Right hindlimb (tissue), 1 donor: ENCODE measurements at places on chromosomes 4 and X.

DNA sequence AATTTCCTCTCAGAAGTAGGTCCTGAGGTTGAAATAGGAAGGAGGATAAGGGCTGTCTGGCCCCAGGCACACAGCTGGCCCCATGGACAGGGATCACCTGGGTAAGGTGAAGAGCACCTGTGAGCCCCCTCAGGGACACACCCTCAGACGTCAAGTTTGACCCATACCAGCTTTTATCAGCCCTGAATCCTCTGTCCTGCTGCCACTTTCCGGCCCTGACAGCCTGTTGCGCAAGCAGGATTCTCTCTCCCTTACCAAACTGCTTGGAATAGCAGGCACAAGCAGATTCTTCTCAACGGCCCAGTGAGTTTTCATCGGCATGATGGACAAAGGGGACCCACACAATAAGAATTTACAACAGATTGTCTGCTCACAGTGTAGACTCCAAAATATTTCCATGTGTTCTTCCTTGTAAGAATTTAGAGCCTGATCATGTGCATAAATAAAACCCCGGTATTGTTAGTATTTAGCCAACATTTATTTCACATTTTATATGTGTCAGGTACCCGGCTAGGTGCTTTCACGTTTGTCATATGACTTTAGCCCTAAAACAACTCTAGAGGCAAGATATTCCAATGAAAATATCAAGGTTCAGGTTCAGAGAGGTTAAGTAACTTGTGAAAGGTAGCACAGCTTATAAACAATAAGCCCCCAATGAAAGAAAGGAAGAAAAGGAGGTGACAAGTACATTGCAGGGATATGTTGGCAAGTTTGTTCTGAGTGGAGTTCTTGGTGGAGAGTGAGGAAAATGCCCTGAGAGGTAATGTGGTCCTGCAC, 107.2 kb upstream of the KIT start:
- DNase-seq: no peak

GRCh38 chr4:6495736-6496135, 23.3 kb upstream of the PPP2R2C start:
- no peak for DNase-seq

- DNase-seq: peak; percentile 76
Observed at GRCh38 chr4:38562751-38563198, 101.2 kb upstream of the KLF3 start.

DNA sequence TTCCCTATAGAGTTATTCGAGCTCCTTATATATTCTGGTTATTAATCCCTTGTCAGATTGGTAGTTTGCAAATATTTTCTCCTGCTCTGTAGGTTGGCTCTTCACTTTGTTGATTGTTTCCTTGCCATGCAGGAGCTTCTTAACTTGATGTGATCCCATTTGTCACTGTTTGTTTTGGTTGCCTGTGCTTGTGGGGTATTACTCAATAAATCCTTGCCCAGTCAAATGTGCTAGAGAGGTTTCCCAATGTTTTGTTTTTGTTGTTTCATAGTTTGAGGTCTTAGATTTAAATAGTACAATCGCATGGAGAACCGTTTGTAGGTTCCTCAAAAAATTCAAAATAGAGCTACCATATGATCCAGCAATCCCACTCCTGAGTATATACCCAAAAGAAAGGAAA, 2.3 kb upstream of the SYTL5 start:
- DNase-seq: no peak

DNA sequence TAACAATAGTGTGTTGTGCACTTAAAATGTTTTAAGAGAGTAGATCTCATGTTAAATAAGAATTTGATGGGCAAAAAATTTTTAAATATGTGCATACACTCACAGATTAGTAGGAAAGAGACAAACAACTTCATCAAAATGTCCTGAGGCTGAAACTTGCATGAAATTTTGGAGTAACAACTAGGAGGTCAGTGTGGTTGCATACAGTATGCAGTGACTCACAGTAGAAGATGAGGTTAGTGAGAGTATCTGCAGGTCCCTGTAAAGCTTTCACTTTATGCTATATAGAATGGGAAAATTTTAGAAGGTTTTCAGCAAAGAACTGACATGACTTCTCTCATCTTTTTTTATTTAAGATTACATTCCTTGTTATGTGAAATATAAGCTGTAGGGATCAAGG, 453.1 kb upstream of the KLHL4 start:
- DNase-seq: no peak
